ENCODE measurements at places on chromosomes 2 and 18.

GRCh38 chr2:214853906-214854305 is 44.4 kb upstream of the BARD1 start:
- no peaks in the 10 kb centered on the region for H3K36me3 ChIP-seq
- peaks cover 7% of the 10 kb centered on the region for H3K27me3 ChIP-seq
- DNase-seq = no peak
- no peaks in the 10 kb centered on the region for H3K4me1 ChIP-seq
- H3K27ac ChIP-seq = no peak overlapping the region
- no peak overlapping the region for H3K4me3 ChIP-seq

DNA sequence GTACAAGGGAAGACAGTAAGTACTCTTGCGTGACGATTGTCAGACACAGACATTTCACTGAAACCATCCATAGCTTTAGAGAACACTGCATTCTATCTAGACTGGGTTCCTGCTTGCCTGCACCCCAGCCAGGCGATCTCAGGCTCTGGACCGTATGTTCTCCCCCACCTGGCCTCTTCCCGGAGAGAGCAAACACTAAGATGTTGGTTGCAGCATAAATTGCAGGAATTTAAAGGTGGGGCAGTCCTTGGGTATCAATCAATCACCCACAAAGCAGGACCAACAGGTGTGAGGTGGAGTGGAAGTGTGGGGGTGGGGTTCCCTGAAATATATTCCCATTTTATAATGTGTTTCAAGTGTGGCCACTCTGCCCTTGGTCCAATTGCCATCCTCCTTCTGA is 103.6 kb upstream of the TGFA start:
- H3K4me3 ChIP-seq = no peak overlapping the region
- peaks cover 3% of the 10 kb centered on the region for H3K27me3 ChIP-seq
- no peaks in the 10 kb centered on the region for H3K36me3 ChIP-seq

DNA sequence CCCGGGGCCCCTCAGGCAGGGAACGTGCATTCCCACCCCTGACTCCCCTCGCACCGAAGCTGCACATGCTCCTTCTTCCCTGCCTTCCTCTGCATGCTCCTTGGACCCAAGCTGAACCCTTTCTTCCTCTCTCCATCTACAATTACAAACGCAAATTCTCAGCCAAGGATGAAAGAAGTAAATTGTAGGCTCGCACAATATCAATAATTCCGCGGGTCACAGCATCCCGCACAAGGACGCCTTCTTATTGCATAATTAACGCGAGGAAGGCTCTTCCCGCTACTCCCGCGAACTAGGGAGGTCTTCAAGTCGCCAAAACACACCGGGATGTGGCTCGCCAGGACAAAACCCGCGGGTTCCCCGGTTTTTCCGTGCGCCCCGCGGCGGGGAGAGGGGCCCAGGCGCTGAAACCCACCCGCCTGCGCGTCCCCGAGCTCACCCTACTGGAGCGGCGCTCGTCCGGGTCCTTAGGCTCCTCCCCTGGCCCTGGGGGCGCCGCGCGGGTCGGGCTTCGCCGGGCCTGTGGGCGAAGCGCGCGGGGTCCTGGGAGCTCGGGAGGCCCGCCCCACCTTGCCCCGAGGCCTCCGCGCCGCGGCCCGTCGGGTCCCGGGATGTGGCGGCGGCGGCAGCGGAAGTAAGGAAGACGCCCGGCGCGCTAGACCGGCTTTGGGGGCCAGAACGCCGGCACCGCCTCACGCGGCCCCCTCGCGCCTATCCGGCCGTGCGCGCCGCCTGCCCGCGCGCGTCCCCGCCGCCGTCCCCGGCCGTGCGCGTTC is at the start of gene CHST10:
Gene CHST10 (minus strand): TSS at position 734 of the 776 bp plus-strand sequence. CDS start 10,993 bp downstream, outside the sequence.
- H3K36me3 ChIP-seq = peaks cover 8% of the 10 kb centered on the region
- peak within 1 kb of the TSS; percentile 89 for H3K27ac ChIP-seq
- peak within 1 kb of the TSS; percentile 91 for H3K4me3 ChIP-seq
- H3K27me3 ChIP-seq = no peaks in the 10 kb centered on the region
- DNase-seq = peak; percentile 68
- peaks cover 30% of the 10 kb centered on the region for H3K4me1 ChIP-seq

DNA sequence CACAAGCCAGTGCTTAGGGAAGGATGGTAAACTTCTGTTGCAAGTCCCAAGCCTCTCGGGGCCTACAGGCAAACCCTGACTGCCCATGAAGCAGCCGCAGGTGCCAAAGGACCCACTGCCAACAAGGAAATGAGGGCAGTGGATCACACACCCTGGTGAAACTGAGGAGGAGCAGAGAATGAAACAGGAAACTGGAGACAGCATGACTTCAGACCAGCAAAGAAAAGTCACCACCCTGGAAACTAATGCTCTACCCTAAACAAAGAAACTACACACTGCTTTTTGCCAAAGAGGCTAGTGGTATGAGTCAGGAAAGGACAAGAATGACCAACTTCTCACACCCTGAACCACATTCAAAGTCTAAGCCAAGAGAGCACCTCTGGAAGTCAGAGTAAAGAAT is 97.2 kb downstream of the MYO5B start:
- peaks cover 18% of the 10 kb centered on the region for H3K27me3 ChIP-seq
- DNase-seq = no peak
- no peak overlapping the region for H3K27ac ChIP-seq

GRCh38 chr2:29688429-29688828 is 233.0 kb downstream of the ALK start:
- H3K4me1 ChIP-seq = no peaks in the 10 kb centered on the region
- H3K27me3 ChIP-seq = peaks cover 9% of the 10 kb centered on the region
- H3K4me3 ChIP-seq = no peak overlapping the region
- no peaks in the 10 kb centered on the region for H3K36me3 ChIP-seq
- H3K27ac ChIP-seq = no peak overlapping the region

DNA sequence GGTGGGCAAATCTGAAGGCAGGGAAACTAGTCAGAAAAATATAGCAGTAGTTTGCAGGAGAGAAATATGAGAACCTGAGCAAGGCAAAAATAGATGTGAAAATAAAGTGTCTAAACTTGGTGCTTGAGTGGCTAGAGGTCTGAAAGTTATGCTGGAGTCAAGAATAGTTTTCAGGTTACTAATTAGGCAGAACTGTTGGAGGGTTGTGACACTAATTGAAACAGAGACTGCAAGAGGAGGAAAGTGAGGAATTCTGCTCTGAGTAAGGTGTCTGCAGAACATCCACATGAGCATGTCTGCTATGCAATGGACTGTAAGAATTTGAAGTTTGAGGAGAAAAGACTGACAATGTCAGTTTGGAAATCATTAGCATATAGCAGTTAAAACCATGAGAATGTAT is 444.0 kb upstream of the LRRTM1 start:
- H3K27me3 ChIP-seq = no peaks in the 10 kb centered on the region
- H3K4me1 ChIP-seq = no peaks in the 10 kb centered on the region
- H3K4me3 ChIP-seq = no peak overlapping the region
- H3K36me3 ChIP-seq = no peaks in the 10 kb centered on the region
- no peak overlapping the region for H3K27ac ChIP-seq

GRCh38 chr18:47794725-47795433 is 135.6 kb downstream of the SMAD2 start:
- no peak overlapping the region for H3K27ac ChIP-seq
- peaks cover 13% of the 10 kb centered on the region for H3K27me3 ChIP-seq
- no peaks in the 10 kb centered on the region for H3K4me1 ChIP-seq
- H3K36me3 ChIP-seq = no peaks in the 10 kb centered on the region
- DNase-seq = no peak

DNA sequence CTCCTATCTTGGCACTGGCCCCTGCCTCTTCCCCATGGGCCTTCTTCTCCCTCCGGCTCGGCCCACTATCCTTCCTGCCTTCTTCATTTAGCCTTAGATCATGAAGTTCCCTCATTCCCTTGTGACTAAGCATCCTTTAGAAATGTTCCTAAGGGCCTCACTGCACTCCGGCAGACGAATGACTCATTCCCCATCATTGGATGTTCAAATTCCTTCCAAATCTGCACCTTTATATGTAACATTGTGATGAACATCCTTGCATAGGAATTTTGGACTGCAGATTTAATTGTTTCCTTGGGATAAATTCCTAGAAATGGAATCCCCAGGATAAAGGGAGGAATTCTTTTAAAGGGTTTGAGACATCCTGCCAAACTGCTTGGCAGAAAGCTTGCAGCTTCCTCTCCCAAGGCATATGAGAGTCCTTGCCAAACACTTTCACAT is 19.0 kb downstream of the CRACDL start:
- no peaks in the 10 kb centered on the region for H3K36me3 ChIP-seq
- DNase-seq = no peak
- H3K27ac ChIP-seq = no peak overlapping the region
- peaks cover 16% of the 10 kb centered on the region for H3K27me3 ChIP-seq
- no peak overlapping the region for H3K4me3 ChIP-seq
- H3K4me1 ChIP-seq = peaks cover 6% of the 10 kb centered on the region

- no peaks in the 10 kb centered on the region for H3K4me1 ChIP-seq
- peaks cover 29% of the 10 kb centered on the region for H3K36me3 ChIP-seq
- no peak overlapping the region for H3K4me3 ChIP-seq
Observed at GRCh38 chr2:203400805-203401585, 72.8 kb downstream of the ABI2 start.

- H3K4me1 ChIP-seq = peaks cover 31% of the 10 kb centered on the region
- H3K27ac ChIP-seq = no peak overlapping the region
- H3K36me3 ChIP-seq = no peaks in the 10 kb centered on the region
- no peak for DNase-seq
Observed at GRCh38 chr2:222882484-222882928, 21.7 kb downstream of the ACSL3 start.

- no peak overlapping the region for H3K4me3 ChIP-seq
- no peak overlapping the region for H3K27ac ChIP-seq
- no peak for DNase-seq
- no peaks in the 10 kb centered on the region for H3K36me3 ChIP-seq
Observed at GRCh38 chr2:24374301-24374700, 14.0 kb upstream of the ITSN2 start.

GRCh38 chr18:48477348-48477747 is 61.5 kb upstream of the CTIF start:
- no peaks in the 10 kb centered on the region for H3K36me3 ChIP-seq
- peaks cover 27% of the 10 kb centered on the region for H3K27me3 ChIP-seq
- DNase-seq = no peak
- no peaks in the 10 kb centered on the region for H3K4me1 ChIP-seq
- no peak overlapping the region for H3K27ac ChIP-seq

DNA sequence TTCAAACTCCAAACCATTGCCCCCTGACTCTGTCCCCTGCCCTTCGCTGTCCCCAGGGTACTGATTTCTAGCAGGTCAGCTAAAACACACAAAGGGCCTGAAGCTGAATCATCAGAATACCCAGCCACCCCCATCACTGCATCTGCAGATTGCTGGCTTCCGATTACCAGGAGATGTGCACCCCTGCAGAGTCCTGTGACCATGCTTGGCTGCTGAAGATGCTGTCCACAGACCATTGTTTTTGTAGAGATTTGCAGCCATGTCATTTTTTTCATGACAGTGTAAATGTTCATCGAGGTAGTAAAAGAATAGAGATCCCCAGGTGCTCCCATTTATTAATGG is 463.3 kb downstream of the STK39 start:
- no peaks in the 10 kb centered on the region for H3K27me3 ChIP-seq
- no peak for DNase-seq
- no peak overlapping the region for H3K27ac ChIP-seq
- H3K4me1 ChIP-seq = no peaks in the 10 kb centered on the region
- H3K4me3 ChIP-seq = no peak overlapping the region
- H3K36me3 ChIP-seq = no peaks in the 10 kb centered on the region

- H3K27ac ChIP-seq = no peak overlapping the region
- H3K4me1 ChIP-seq = peaks cover 2% of the 10 kb centered on the region
- DNase-seq = no peak
- H3K4me3 ChIP-seq = no peak overlapping the region
- peaks cover 7% of the 10 kb centered on the region for H3K27me3 ChIP-seq
- no peaks in the 10 kb centered on the region for H3K36me3 ChIP-seq
Observed at GRCh38 chr2:36781907-36782720, 85.6 kb downstream of the VIT start.

GRCh38 chr2:118557791-118558190 is 289.7 kb downstream of the EN1 start:
- no peak for DNase-seq
- H3K4me3 ChIP-seq = no peak overlapping the region
- H3K36me3 ChIP-seq = no peaks in the 10 kb centered on the region

- H3K4me3 ChIP-seq = peak overlapping the region; percentile 100
- H3K4me1 ChIP-seq = peaks cover 39% of the 10 kb centered on the region
- H3K36me3 ChIP-seq = peaks cover 47% of the 10 kb centered on the region
- DNase-seq = no peak
- peak overlapping the region; percentile 59 for H3K27ac ChIP-seq
- H3K27me3 ChIP-seq = no peaks in the 10 kb centered on the region
Observed at GRCh38 chr2:219228911-219229304, 528 bp downstream of the ATG9A start.

- no peak overlapping the region for H3K27ac ChIP-seq
- no peak overlapping the region for H3K4me3 ChIP-seq
- H3K36me3 ChIP-seq = no peaks in the 10 kb centered on the region
- peaks cover 36% of the 10 kb centered on the region for H3K27me3 ChIP-seq
- peaks cover 21% of the 10 kb centered on the region for H3K4me1 ChIP-seq
Observed at GRCh38 chr2:143939626-143940330, 580.1 kb downstream of the ZEB2 start.

DNA sequence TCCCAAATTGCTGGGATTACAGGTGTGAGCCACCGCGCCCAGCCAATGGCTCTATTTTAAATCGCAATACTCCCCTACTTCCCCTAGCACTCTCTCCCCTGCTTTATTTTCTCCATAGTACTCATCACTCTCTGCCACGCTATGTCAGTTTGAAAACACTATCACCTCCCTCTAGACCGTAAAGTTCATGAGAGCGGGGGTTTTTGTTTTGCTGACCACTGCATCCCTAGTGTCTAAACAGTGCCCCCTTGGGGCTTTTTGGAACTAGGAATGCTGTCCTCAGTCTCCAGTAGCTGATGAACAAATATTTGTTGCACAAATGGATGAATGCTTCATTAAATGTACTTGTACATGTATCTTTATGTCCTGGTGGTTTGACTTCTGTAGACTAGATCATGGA is 44.1 kb downstream of the ATOH8 start:
- no peaks in the 10 kb centered on the region for H3K4me1 ChIP-seq
- H3K27ac ChIP-seq = no peak overlapping the region
- H3K27me3 ChIP-seq = peaks cover 3% of the 10 kb centered on the region
- no peak overlapping the region for H3K4me3 ChIP-seq
- no peaks in the 10 kb centered on the region for H3K36me3 ChIP-seq
- no peak for DNase-seq

DNA sequence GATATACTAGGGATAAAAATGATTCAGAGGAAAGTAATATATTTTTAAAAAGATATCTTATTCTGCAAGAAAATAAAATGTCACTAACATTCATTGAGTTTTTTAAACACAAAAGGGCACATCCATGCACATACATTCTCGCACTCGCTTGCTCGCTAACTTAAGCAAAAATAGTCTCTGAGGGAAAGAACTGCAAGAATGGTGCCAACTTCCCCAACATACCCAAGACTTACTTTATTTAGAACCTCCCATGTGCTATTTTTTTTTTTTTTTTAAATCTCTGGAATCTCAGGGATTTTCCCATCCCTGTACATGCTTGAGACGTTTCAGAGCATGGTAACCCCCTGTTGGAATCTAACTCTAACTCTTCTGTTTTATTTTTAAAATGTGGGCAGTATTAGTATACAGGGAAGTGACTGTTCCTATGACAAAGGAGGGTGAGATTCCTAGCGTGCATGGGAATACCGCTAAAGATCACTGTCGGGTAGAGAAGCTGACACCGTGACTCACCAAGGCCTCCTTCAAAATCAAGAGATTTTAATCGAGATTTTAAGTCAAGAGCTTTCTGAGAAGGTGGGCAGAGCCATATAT is 187.9 kb upstream of the ZEB2 start:
- H3K27ac ChIP-seq = no peak overlapping the region
- no peak for DNase-seq
- H3K27me3 ChIP-seq = peaks cover 11% of the 10 kb centered on the region
- H3K4me3 ChIP-seq = no peak overlapping the region

- peak overlapping the region; percentile 99 for H3K27ac ChIP-seq
- peak; percentile 68 for DNase-seq
- no peaks in the 10 kb centered on the region for H3K27me3 ChIP-seq
- peaks cover 14% of the 10 kb centered on the region for H3K36me3 ChIP-seq
- H3K4me1 ChIP-seq = peaks cover 65% of the 10 kb centered on the region
Observed at GRCh38 chr2:46943881-46944798, 28.5 kb upstream of the MCFD2 start.
